Calu3 (cell line): ENCODE measurements at places on chromosomes 5 and 9. TPM values are rescaled to one million over a fixed set of nuclear protein-coding genes. Genes with fewer than 3 reads are reported as not detected.

The AMACR gene
- total RNA-seq, result 9.1 and 10.7 TPM in 2 replicates

DNA sequence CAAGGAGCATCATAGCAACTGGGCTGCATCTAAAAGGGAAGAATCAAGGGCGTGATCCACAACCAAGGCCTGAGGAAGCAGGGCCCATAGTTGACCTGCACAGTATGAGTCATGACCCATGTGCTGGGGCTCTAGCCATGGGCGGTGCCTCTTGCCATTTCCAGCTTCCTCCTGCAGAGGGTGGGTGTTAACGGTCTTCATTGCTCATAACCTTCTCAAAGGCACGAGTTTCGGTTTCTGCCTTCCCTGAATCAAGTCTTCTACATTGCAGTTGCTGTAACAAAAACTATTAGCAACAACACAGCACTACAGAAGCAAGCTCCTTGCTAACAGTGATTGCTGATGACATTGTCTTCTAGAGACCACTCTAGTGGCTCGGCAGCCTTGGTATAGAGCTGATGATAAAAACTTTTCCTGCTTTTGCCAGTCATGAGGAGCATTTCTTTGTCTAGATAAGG, 66.9 kb downstream of the CTSL start:
- peaks cover 16% of the 10 kb centered on the region for H3K4me1 ChIP-seq
- no peaks in the 10 kb centered on the region for H3K27me3 ChIP-seq
- DNase-seq, result peak; percentile 69
- H3K27ac ChIP-seq, result peak overlapping the region; percentile 63

The N4BP3 gene
- total RNA-seq, result 4.8 and 6.9 TPM in 2 replicates

DNA sequence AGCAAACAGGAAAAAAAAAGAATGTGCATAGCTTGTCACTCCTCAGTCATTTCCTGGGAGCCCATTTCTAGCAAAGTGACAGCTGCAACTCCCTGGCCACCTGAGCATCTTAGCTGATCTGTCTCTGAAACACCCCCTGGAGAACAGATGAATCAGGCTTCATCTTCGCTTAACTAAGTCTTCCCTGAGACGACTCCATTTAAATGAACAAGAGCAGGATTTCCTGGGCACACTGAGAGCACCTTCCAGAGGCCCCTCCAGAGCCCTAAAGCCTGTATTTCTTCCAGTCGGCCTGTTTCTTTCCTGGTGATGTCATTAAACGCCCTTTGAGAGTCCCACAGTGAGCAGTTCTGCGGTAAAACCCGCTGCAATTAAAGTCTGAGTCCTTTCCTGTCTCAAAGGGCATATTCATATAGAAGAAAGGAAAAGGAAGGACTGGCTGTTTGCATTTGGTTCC, 13.9 kb downstream of the TGFBI start:
- peaks cover 43% of the 10 kb centered on the region for H3K4me1 ChIP-seq
- no peak overlapping the region for H3K4me3 ChIP-seq
- peak overlapping the region; percentile 8 for H3K27ac ChIP-seq
- no peak for DNase-seq

GRCh38 chr5:162391833-162392232, 324.3 kb downstream of the GABRG2 start:
- no peak overlapping the region for H3K27ac ChIP-seq
- no peaks in the 10 kb centered on the region for H3K36me3 ChIP-seq
- no peak for DNase-seq
- H3K4me3 ChIP-seq, result no peak overlapping the region
- no peaks in the 10 kb centered on the region for H3K27me3 ChIP-seq
- H3K4me1 ChIP-seq, result no peaks in the 10 kb centered on the region

- no peaks in the 10 kb centered on the region for H3K4me1 ChIP-seq
- H3K4me3 ChIP-seq, result no peak overlapping the region
- no peak for DNase-seq
- no peak overlapping the region for H3K27ac ChIP-seq
Measured at GRCh38 chr5:160049099-160049498, 40.2 kb downstream of the TTC1 start.

DNA sequence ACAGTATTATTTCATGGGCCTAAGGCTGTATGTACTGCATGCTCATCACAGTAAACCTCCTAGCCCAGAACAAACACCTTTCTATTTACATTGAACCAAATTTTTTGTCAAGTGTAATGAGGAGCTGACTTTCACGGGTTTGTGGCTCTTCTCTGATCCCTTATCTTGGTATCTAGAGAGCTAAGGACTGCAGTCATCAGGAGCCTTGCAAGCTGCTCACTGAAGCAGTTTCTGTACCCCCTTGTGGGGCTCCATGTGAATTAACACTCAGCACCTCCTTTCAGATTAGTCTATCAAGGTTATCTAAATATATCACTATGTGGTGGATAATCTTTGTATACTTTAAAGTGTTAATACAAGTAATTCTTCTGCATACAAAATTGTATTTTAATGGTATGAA, 108.2 kb downstream of the AUH start:
- H3K4me1 ChIP-seq, result no peaks in the 10 kb centered on the region
- no peak overlapping the region for H3K4me3 ChIP-seq
- H3K27me3 ChIP-seq, result no peaks in the 10 kb centered on the region
- DNase-seq, result no peak
- H3K27ac ChIP-seq, result no peak overlapping the region
- no peaks in the 10 kb centered on the region for H3K36me3 ChIP-seq

- H3K27ac ChIP-seq, result no peak overlapping the region
- H3K27me3 ChIP-seq, result no peaks in the 10 kb centered on the region
- H3K4me3 ChIP-seq, result no peak overlapping the region
- no peak for DNase-seq
Measured at GRCh38 chr5:38843665-38844064, 2.1 kb upstream of the OSMR start.

- H3K4me1 ChIP-seq, result peaks cover 27% of the 10 kb centered on the region
- peaks cover 97% of the 10 kb centered on the region for H3K27me3 ChIP-seq
- no peaks in the 10 kb centered on the region for H3K36me3 ChIP-seq
- peak overlapping the region; percentile 48 for H3K4me3 ChIP-seq
- DNase-seq, result peak; percentile 79
Measured at GRCh38 chr5:170681013-170681433, 102.5 kb upstream of the GABRP start.

- H3K36me3 ChIP-seq, result no peaks in the 10 kb centered on the region
- H3K4me3 ChIP-seq, result no peak overlapping the region
- no peak overlapping the region for H3K27ac ChIP-seq
- H3K27me3 ChIP-seq, result no peaks in the 10 kb centered on the region
- DNase-seq, result peak; percentile 13
- no peaks in the 10 kb centered on the region for H3K4me1 ChIP-seq
Measured at GRCh38 chr9:83544002-83544698, 5.9 kb upstream of the FRMD3 start.
